Fibroblast of skin of back (primary cell): ENCODE measurements at places on chromosomes 5 and 9.

DNA sequence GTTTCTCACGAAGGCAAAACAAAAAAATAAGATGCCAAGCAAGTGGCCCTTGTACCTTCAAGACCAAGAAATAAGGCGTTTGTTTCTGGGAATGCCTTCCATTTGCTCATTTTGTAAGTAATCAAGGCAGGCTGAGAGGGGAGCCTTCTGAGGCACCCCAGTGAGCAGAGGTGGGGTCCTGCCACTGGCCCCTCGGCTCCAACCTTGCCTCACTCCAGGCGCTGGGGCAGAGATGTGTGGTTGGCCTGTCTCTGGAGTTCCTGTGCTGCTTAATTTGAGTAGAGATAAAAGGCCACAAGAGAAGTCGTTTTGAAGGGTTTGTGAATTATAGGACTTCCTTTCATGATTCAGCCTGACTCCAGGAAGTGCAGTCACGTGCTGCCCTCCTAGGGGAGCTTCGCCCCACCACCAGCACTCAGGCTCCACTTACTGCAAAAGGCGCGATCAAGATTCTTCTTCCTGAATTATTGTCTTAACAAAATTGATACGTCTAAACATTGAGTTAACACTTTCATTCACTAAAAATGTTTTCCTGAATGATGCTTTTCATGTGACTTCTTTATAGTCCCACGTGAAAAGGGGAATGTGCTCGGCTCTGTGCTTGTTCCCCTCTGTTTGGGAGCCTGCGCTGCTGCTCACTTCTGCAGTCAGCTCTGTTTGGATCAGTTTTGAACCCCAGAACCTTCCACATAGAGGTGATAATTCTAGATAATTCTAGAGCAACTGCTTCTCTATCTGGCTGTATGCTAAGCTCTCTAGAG lies 13.7 kb downstream of the SYK start:
- DNase-seq = peak; percentile 6

DNA sequence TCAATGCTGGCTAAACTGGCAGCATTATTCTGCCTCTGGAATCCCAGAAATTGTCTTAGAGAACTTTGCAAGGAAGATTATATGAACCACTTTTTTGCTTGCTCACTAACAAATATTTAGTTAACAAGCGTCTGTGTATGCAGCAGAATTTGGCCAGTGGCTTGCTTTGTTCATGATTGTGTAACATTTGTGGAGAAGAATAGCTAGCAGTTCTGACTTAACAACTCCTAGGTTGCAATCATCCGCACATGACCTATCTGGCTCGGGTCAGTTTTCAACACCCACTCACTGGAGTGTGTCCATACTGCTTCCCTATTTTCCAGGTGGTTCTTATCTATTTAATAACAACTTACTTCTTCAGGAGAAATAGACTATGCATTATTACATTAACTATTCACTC lies 98.5 kb downstream of the SNX18 start:
- no peak for DNase-seq

DNA sequence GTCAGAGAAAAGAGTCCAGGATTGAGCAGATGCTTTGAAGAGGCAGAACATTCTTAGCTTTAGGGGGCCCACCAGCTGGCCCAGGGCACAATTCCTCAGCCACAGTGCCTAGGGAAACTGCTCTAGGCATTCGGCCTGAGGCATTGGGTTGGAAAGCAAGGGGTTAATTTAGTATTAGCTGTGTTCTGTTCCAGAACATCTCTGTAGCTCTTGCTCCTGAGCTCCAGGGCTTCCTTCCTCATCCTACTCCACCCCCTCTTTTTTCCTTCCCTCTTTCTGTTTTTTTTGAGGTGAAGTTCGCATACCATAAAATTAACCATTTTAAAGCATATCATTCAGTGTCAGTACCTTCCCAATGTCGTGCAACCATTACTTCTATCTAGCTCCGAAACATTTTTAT lies 74.5 kb upstream of the PANK3 start:
- DNase-seq = no peak

GRCh38 chr9:118223111-118223510 lies 518.9 kb downstream of the TLR4 start:
- no peak for DNase-seq

DNA sequence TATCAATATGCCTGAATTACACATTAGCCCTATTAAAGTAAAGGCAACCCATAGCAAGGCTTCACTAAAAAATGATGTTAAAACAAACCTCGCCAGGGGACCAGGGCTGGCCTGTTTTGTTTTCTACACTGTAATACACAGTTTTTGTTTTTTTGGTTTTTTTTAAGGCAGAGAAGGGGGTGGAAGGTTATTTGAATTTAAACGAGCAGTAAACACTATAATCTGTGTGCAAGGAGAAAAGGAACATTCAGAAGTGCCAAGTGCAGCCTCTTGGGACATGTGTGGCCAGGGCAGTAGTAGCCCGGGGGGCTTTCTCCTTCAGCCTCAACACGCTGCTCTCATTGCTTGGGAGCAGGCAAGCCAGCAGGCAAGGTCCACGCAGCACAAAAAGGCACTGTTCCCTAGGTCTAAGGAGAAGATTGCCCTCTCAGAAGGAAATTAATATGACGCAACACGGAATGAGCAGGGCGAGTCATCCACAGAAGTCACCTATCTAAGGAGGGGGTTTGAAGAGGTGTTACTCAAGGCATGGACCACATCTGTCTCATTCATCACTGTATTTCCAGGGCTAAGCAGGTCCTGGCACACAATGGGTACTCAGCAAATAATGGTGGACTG lies 16.2 kb downstream of the SIL1 start:
- DNase-seq = peak; percentile 23

DNA sequence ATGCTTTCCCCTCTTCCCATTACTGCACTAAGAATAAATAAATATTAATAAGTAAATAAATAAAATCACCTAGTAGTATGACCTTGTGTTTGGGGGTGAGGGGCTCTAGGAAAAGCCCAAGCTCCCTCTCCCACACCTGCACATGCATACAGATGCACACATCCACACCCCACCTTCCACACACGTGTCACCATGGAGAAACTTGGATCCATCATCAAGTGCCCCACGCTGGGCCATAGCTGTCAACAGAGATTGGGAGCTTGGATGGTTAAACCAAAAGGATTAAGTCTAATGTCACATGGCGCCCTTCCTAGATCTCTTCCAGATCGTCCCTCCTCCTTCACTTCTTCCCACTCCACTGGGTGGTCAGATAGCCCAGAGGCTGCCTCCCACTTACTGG lies 37.0 kb downstream of the TMEM215 start:
- no peak for DNase-seq

DNA sequence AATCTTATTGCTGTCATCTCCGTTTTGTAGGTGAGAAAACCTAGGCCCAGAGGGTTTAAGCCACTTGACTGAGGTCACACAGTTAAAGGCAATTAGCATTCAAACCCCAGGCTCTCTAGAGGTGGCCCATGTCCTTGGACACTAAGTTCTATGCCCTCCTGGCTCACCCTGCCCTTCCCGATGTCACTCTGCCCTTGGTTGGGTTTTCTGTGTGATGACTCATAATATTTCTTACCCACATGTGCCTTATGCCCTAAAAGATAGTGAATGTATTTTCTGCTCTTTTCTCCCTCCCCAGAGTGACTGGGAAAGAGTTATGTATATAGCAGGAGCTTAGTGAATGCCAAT lies 174.5 kb upstream of the PITX1 start:
- DNase-seq = no peak

DNA sequence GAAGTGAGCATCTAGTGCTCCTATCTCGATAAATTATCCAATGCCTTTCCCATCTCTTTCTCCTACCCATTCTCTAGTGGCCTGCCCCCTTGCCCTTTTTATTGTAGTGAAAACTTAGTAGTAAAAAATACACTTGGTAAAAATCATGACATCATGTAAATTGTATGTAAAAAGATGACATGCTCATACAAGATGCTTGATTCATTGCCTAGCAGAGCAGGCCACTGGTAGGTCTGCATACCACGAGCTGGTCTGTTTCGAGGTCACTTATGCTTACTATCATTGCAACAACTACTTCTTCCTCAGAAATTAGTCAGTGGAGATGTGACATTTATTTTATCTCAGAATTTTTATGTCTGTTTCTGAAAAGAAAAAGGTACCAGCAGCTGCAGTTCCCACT lies 177.3 kb downstream of the C9orf152 start:
- DNase-seq = peak; percentile 92

DNA sequence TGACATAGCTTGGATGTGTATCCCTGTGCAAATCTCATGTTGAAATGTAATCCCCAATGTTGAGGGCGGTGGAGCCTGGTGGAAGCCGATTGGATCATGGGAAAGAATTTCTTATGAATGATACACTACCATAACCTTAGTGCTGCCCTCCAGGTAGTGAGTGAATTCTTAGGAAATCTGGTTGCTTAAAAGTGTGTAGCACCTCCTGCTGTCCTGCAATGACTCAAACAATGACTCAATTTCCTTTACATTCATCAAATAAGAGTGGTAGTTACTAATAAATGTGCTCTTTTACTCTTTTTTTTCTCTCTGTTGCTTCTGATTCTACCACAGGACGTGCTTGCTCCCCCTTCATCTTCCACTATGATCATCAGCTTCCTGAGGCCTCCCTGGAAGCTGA lies 1696.0 kb upstream of the CDH9 start:
- DNase-seq = peak; percentile 30

GRCh38 chr5:87195104-87195591 lies 72.5 kb upstream of the RASA1 start:
- peak; percentile 80 for DNase-seq

- DNase-seq = peak; percentile 98
These were observed 31.8 kb downstream of the MAP1B start for GRCh38 chr5:72138943-72139521.

- peak; percentile 38 for DNase-seq
These were observed 646 bp downstream of the SWI5 start for GRCh38 chr9:128276574-128277270.

DNA sequence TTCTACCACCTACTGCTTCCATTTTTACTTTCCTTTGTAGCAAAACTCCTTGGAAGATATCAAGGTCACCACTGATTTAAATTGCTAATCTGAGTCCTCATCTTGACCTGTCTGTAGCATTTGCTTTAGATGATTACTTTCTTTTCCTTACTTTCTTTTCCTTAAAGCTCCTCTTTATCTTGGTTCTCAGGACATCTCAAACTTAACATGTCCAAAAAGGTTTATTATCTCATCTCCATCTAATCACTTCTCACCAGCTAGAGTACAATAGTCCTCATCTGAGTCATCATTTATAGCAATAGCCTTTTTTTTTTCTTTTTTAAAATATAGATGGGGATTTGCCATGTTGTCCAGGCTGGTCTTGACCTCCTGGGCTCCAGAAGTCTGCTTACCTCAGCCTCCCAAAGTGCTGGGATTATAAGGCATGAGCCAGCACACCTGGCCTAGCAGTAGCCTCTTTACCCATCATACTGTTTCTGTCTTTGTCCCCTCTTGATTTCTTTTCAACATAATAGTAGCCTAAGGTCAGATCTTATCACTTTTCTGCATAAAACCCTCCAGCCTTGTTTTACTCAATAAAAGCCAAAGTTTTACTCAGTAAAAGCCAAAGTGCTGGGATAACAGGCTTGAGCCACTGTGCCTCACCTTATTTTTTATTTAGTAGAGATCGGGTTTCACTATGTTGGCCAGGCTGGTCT lies 32.9 kb upstream of the GPR21 start:
- peak; percentile 37 for DNase-seq

- no peak for DNase-seq
These were observed 160.7 kb downstream of the ICE1 start for GRCh38 chr5:5583023-5583765.

DNA sequence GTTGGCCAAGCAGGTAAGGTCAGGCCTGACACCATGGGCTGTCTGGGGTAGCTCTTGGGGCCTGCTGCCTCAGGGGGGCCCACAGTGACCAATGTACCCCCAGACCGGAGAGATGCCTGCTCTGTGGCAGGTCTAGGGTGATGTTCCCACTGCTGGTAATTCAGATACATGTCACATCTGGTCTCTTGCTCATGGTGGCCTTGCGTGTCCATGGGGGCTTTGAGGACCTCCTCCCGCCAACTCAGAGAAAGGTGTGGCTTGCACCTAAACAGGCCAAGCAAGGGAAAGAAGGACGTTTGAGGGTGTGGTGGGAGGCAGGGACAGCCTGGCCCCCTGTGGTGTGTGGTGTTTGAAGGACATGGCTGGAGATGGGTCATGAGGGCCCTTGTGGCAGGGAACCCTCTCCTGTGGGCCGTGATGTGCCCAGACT lies 75.2 kb downstream of the PHF2 start:
- DNase-seq = no peak

- DNase-seq = peak; percentile 93
These were observed 78.3 kb upstream of the TNFSF8 start for GRCh38 chr9:115008536-115009270.

DNA sequence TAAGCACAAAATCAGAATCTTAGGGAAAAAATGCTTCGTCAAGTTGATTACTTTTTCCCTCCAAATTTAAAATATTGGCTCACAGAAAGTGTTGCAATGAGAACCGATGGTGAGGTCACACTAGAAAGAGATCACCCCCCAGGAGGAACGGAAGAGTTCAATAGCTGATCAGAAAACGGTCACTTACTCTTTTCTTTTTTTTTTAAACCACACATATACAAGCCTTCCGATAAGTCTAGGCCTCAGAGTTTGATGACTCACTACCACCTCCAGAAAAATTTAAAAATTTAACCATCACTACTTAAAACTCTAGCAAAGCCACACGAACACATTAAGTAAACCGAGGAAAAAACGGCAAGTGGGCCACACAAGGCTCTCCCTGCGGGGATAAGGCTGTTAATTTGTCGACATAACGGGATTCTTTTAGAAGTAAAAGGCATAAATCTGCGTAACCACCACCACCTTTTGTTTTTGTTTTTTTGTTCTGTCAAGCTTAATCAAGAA lies 1.2 kb downstream of the SURF4 start:
- DNase-seq = peak; percentile 67

- peak; percentile 92 for DNase-seq
These were observed 19.5 kb upstream of the GOLPH3 start for GRCh38 chr5:32193591-32193990.

DNA sequence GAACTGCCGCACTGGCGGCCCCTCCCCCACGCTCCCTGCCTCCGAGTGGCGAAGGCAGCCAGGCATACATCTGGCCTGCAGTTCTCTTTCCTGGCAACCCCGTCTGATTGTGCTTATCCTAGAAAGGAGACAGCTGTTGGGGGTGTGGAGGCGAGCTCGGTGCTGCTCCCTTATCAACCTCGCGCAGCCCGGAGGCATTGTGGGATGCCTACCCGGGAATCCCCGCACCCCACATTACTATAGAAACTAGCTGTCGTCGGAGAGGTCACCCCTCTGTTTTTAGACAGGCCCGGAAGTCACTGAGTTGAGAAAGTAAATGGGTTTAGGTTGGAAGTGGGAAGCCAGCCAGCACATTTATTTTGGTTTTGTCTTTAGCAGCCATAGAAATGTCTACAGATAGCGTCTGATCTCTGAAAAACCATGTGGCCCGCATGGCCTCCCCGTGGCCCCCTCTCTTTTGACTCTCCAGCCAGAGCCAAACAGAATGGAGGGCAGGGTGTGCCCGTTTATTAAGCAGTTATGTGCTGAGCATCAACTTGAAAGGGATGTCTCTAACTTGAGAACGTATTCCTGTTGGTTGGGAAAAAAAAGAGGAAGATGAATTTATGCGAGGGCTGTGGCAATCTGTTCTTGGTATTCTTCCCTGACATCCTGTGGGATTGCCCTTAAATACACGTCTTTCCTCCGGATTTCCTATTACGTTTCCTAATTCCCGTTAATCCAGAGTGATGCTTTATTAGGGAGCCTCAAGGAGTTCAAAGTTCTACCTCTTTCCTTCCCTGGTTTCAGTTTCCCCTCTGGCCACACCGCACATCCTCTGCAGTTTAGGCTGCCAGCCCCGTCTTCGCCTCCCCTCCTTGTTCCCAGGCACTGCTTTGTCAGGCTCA lies 3.9 kb downstream of the STC2 start:
- DNase-seq = peak; percentile 72
